ENCODE measurements at places on chromosomes 1 and 21. TPM values are rescaled to one million over a fixed set of nuclear protein-coding genes. Genes with fewer than 3 reads are reported as not detected.

RAVER2 gene
- 12.2 TPM for total RNA-seq

- no peak for DNase-seq
Measured at GRCh38 chr1:38004284-38005108, 818 bp downstream of the FHL3 start.

DNA sequence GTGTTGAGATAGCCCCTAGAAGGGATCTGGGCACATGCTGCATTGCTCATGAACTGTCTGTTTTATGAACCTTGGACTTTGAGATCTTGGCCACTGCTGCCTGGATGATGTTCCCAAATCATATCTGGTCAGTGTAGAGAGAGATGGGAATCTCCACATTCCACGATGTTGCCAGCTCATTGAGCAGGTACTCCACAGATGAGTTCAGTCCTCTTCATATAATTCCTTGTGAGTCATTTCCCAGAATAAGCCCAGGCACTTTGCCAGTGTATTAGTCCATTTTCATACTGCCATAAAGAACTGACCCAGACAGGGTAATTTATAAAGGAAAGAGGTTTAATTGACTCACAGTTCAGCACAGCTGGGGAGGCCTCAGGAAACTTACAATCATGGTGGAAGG lies 254.0 kb upstream of the RUNX1 start:
- DNase-seq = peak; percentile 98

- DNase-seq = no peak
Measured at GRCh38 chr21:30479259-30479658, 908 bp downstream of the KRTAP19-1 start.

OR6K6 gene
- total RNA-seq = not detected

ASH1L gene
- total RNA-seq = 38.9 TPM

IL20 gene
- total RNA-seq = not detected

DNA sequence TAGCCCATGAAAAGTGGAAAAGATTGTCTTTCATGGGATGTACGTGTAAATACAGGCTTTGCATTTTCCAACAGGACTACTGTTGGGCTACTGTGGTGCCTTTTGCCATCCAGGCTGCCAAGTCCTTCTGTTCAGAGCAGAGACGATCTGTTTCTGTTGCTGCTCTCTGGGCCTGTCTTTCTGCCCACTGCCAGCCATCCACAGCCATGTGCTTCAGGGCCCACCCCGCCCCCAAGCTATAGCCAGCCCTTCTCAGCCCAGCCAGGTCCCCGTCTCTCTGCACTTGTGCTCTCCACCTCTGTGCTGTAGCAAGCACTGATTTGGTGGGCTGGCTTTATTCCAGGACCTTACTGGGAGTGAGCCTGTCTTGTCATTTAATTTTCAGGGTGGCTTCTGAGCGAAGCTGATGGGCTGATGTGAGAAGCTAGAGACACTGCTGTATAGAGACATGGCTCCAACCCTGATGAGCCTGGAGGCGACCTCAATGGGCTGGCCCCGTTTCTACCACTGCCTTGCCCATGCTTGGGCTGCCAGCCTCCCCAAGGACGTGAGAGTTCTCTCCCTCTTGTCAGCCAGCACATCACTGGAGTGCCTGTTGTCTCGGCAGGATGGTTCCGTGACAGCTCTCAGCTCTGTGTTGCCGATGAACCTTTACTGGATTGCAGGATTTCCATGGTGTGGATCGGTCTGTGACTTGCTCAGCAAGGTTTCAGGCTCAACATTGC lies 137.8 kb downstream of the PEX14 start:
- DNase-seq = no peak

- peak; percentile 90 for DNase-seq
Measured at GRCh38 chr1:43537423-43538142, 6.9 kb downstream of the PTPRF start.

DNA sequence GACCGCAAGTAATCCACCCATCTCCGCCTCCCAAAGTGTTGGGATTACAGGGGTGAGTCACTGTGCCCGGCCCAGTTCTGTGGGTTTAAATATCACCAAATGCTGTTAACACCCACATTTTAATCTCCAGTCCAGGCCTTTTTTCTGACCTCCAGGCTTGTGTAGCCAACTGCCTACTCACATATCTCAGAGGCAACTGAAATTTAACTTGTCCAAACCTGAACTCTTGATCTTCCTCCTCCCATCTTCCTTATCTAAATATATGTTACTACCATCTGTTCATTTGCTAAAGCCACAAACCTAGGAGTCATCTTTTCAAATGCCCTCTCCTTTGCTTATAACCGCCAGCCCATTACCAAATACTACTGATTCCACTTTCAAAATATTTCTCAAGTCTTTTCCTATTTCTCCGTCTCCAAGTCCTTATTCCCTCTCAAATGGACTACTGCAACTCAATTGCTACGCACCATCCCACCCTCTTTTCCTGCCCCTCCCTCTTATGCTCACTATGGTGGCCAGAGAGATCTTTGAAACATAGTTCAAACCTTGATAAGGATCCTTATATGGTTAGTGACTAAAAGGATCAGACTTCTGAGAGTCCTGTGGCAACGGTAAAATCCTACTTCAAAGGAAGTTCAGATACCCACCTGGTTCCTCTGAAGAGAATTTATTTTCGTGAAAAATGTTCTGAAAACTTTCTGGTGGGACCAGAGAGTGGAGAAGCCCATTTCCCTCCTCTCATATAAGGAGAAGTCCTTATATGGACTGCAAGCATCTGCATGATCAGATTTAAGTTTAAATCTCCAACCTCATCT lies 78.5 kb upstream of the CDC42BPA start:
- DNase-seq = no peak

DNA sequence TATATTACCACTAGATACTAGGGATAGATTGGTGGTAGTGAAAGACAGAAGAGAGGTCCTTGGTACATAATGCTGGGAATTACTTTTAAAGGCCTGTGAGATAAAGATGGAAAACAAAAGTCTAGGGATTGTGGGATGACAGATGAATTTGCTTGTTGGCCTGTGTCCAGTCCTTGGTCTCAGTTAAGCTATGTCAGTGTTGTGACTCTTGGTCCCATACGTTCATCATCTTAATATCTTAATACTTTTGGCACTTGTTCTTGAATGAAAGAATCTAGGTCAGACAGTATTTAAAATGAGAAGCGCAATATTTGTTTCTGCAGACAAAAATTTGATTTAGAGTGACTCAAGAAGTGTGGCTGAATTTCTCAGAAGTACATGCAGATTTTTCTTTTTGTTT lies 7.6 kb downstream of the RPL5 start:
- DNase-seq = no peak

GRCh38 chr1:167054946-167055630 lies 35.1 kb downstream of the GPA33 start:
- no peak for DNase-seq

- DNase-seq = no peak
Measured at GRCh38 chr1:70656361-70656760, 245.3 kb downstream of the CTH start.

- DNase-seq = no peak
Measured at GRCh38 chr1:14598007-14598497, 433 bp upstream of the KAZN start.

DNA sequence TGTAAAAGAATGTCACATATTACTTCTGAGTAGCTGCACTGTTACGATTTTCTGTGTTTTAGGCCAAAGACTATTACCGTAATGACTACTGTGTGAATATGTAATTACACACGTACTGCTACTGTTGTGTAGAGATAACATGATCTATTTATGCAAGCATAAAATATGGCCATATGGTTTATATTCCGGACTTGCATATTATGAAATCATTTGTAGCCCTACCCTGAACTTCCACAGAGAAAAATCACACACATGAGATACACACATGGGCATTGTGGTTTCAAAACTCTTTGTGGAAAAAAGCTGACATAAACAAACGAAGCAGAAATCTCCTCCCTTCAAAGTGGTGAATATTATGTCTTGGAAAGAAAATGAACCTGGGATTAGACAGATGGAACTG lies 373.0 kb upstream of the ADAMTS5 start:
- DNase-seq = no peak

DNA sequence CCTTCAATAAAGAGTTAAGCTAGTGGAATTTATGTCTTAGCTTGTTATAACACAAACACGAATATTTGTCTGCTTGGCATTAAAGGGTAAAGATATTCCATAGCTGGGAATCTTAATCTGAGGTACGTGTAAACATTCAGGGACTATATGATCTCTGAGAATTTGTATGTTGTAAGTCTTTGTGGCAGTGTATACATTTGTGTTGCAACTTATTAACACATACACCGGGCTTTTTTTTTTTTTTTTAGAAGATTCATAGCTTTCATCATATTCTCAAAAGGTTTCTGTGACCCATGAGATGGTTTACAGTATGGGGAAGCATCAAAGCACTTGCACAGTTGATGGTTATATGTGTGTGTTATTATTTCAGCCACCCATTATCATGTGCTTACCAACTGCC lies 3.0 kb downstream of the GGPS1 start:
- DNase-seq = no peak

- DNase-seq = peak; percentile 35
Measured at GRCh38 chr1:94898491-94899385, 28.2 kb downstream of the CNN3 start.

GRCh38 chr1:181149326-181150125 lies 61.0 kb downstream of the IER5 start:
- DNase-seq = no peak

S100A12 gene
- not detected for total RNA-seq

- DNase-seq = no peak
Measured at GRCh38 chr21:42761776-42762335, 108.4 kb downstream of the PDE9A start.

DNA sequence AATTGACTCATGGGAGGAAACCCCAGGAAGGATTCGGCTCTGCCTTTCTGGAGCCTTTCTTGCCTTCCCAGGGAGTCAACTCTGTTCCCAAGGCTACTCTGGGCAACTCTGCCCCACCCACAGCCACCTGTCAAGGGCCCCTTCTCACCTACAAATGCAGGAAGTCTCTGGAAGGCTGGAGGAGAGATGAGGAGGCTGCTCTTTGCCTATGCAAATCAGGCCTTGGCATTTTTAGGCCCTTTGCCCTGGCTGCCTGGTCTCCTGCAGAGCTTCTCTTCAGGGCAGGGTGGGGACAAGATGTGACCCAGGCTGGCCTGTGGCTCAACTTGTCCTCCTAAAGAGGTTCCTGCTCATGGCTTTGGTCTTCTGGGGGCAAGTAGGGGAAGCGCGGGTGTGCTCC lies 5.4 kb downstream of the SLC6A9 start:
- peak; percentile 53 for DNase-seq

- DNase-seq = no peak
Measured at GRCh38 chr1:48790397-48790796, 13.7 kb upstream of the BEND5 start.

PER3 gene
- total RNA-seq = 5.4 TPM

- no peak for DNase-seq
Measured at GRCh38 chr1:147752511-147752910, 7.9 kb downstream of the GJA5 start.

KIF14 gene
- 23.6 TPM for total RNA-seq

VPS26C gene
- total RNA-seq = 46.8 TPM

- no peak for DNase-seq
Measured at GRCh38 chr1:207455183-207455754, 1.1 kb downstream of the CR2 start.

DNA sequence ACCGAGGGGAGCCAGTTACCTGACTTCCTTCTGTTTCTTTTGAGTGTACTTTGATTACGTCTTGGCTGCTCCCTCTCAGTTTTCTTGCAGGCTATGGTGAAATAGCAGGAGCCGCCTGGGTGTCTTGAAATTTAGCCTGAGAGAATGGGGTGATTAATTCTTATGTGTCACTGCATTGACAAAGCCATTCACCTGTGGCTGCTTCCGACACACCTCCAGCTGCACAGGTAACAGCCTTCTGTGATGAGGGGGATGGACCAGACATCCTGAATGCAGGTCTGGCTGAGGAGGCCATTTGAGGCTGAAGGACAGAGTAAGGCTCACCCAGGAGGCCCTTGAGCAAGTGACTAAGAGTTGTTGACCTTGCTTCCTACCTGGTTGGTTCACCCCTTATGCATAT lies 16.5 kb downstream of the CACNA1E start:
- DNase-seq = no peak

GRCh38 chr1:234776256-234776875 lies 166.4 kb upstream of the IRF2BP2 start:
- DNase-seq = no peak

GRCh38 chr21:44771896-44772525 lies 29.6 kb downstream of the UBE2G2 start:
- DNase-seq = no peak

- peak; percentile 68 for DNase-seq
Measured at GRCh38 chr1:229803626-229804217, 177.7 kb downstream of the URB2 start.

GRCh38 chr1:92752719-92753118 lies 32.2 kb downstream of the EVI5 start:
- DNase-seq = peak; percentile 16

GRCh38 chr1:113265196-113265595 lies 125.1 kb upstream of the MAGI3 start:
- DNase-seq = no peak

DNA sequence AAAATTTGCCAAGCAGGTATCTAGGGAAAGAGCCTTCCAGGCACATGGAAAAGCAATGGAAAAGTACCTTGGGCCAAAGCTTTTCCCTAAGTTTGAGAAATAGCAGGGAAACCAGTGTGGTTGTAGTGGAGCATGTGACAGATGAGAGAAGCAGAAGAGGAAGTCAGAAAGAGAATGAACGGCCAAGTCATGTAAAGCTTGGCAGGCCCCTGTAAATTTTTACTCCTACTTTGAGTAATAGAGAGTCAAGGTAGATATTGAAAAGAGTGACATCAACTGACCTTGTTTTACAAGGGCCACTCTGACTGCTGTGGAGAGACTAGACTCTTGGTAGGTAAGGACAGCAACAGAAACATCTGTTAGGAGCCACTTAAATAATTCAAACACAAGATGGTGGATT lies 180.9 kb upstream of the PRMT6 start:
- DNase-seq = no peak

CNKSR1 gene
- 32.1 TPM for total RNA-seq

GRCh38 chr1:25959611-25960010 lies 38.3 kb downstream of the PAFAH2 start:
- DNase-seq = no peak

- DNase-seq = no peak
Measured at GRCh38 chr1:42952303-42953001, 6.2 kb downstream of the SLC2A1 start.

GRCh38 chr21:41059871-41060270 lies 108.1 kb upstream of the BACE2 start:
- no peak for DNase-seq

GRCh38 chr21:43637530-43638158 lies 21.6 kb downstream of the HSF2BP start:
- DNase-seq = no peak

- no peak for DNase-seq
Measured at GRCh38 chr1:160047111-160047991, 15.6 kb upstream of the PIGM start.

POU3F1 gene
- total RNA-seq = not detected

DNA sequence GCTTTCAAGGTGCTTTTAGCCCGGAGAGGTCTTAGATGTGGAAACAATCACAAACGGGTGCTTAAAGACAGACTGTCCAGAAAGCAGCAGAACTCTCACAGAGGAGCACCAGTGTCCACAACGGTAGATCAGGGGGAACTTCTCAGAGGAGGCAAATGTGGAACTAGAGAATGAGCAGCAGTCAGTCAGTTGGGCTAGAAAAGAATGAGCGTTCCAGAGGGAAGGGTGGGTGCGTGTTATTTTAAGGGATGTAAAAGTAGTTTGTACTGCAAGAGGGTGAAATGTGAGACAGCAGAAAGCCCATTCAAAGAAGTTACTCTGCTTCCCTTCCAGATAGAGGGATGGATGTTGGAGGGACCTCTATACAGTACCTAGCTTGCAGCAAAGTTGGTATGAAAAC lies 30.9 kb downstream of the RGS5 start:
- DNase-seq = no peak

GRCh38 chr1:55012661-55013060 lies 13.9 kb downstream of the BSND start:
- DNase-seq = no peak

Data from PC-3 (cell line).